Bone marrow (tissue), 2 donors: ENCODE measurements at places on chromosomes 6 and 20.

- DNase-seq = no peak
Observed at GRCh38 chr20:46564241-46564957, 13.9 kb upstream of the OCSTAMP start.

GRCh38 chr20:50304501-50304856 lies 113.8 kb downstream of the CEBPB start:
- no peak for DNase-seq

GRCh38 chr6:46451343-46451742 lies 39.9 kb downstream of the RCAN2 start:
- DNase-seq = no peak

DNA sequence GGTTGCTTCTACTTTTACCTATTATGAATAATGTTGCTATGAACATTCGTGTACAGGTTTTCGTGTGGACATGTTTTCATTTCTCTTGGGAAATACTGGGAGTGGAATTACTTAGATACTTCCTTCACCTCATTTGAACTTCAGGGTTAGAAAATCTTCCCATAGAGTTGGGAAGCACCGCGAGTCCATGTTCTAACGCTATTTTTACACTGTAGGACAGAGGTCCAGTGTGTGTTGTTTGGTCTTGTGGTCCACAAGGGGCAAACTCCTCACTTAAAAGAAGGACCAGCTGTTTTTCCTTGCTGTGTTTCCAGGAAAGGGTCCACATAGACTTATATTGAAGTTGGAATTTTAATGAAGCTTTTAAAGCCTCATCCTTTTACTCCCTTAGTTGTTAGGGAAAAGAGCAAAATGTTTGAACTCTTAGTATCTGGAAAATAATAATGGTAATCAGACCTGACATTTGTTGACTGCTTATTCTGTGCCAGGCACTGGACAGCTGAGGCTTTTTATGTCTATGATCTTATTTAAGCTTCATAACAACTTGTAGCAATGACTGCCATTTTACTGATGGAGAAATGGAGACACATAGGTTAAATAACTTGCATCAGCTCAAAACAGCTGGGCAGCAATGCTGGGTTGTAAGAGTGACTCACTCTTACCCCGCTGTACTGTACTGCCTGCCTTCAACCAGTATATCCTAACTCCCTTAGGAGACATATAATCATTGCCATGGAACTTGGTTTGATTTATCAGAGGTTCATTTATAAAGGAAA lies 52.0 kb downstream of the CDC5L start:
- DNase-seq = no peak

GRCh38 chr6:77457720-77458349 lies 5.5 kb downstream of the HTR1B start:
- no peak for DNase-seq

- no peak for DNase-seq
Observed at GRCh38 chr20:54726687-54727300, 251.4 kb downstream of the DOK5 start.

DNA sequence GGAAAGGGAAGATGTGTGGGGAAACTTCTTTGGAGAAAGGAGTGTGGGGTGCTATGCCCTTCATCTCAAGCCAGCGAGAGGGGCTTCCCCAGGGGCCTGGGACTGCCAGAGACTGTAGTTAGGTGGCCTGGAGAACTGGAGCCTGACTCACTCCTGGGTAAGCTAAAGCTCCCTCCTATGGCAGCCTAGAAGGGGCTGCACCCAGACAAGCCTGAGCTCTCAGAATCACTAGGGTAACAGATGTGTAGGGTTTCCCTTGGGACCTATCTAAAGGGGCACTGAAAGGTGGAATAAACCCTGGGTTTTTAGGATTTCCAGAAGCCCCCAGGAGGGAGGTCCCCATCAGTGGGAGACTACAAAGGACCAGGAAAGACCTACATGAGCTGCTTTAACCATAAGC lies 1.6 kb upstream of the ARMC2 start:
- no peak for DNase-seq

DNA sequence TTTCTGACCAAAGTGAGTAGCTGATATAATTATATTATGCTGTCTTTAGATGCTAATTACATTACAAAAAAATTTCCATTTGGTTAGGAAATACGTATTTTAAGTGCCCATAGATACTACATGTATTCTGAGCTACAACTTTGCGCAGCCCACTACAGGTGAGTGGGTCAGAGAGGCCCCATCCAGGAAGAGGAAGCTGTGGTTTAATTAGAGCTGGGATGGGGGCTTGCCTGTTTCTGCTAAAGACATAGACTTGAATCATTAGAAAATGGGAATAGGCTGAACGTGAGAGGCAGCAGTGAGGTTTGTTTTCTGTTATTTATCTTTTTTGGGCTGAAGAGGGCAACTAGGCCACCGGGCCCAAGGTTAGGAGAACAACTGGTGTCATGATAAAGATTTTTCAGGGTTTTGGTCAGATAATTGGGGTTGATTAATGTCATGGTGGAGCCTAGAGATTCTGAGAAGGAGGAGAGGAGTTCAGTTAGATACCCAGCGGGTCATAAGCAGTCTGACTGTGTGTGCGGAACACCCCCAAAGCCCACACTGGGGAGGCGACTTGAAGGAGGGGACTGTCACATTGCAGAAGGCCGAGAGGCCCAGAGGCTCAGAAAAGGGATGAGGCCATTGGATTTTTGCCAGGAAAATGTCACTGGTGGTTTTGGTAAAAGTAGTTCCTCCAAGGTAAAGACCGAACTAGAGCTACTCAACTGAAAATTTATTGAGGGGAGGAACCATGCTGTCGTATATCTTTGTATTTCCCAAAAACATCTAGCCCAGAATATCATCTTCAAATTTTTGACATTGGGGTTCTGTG lies 14.5 kb upstream of the IRF4 start:
- no peak for DNase-seq

GRCh38 chr6:146670161-146670560 lies 71.4 kb downstream of the ADGB start:
- DNase-seq = no peak
